Neuronal stem cell (in vitro differentiated cells): ENCODE measurements at places on chromosomes 12 and 14.
A peak's percentile ranks its signal among the peaks of the same experiment; 100 is the strongest.

GRCh38 chr12:6154730-6155459 lies 30.4 kb upstream of the VWF start:
- no peak for DNase-seq

GRCh38 chr14:85273099-85273677 lies 256.8 kb upstream of the FLRT2 start:
- DNase-seq = no peak

GRCh38 chr12:131805421-131805820 lies 22.8 kb upstream of the MMP17 start:
- DNase-seq = no peak

DNA sequence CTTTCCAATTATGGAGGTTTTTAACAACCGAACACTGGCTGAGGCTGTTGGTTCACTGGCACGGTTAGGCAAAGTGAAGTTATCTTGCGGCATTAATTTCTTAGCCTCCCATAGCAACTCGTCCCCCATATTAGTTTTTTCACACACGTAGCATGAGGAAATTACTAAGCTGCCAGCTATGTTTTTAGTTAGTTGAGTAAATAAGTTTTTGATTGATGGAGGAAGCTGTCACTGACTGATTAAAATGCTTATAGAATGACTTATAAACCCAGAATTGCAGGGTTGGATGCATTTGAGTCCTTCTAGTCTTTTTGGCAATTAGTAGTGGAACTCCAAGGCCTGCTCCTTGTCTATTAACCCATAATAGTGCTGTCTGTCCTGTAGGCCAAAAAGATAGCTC lies 97.1 kb downstream of the ALG10 start:
- no peak for DNase-seq

- no peak for DNase-seq
Measured at GRCh38 chr14:64200170-64200569, 94.0 kb downstream of the ESR2 start.

DNA sequence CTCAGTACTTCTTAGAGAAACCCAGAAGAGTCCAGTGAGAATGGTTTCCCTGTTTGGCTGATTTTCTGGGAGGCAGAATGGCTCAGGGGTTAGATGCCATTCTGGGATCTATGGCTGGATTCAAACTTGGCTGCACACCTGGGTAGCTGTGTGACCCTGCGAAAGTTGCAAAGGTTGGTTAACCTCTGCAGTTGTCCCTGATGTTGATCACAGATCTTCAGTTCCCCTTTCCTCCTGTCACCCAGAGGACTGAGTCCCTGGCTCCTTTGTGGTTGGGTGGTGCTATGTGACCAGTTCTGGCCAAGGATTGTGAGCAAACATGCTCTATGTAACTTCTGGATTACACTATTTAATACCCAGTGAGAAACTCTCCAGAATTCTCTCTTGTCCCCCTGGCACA lies 418.0 kb downstream of the RGS6 start:
- DNase-seq = no peak

GRCh38 chr12:6226002-6226678 lies 25.9 kb downstream of the CD9 start:
- DNase-seq = no peak

DNA sequence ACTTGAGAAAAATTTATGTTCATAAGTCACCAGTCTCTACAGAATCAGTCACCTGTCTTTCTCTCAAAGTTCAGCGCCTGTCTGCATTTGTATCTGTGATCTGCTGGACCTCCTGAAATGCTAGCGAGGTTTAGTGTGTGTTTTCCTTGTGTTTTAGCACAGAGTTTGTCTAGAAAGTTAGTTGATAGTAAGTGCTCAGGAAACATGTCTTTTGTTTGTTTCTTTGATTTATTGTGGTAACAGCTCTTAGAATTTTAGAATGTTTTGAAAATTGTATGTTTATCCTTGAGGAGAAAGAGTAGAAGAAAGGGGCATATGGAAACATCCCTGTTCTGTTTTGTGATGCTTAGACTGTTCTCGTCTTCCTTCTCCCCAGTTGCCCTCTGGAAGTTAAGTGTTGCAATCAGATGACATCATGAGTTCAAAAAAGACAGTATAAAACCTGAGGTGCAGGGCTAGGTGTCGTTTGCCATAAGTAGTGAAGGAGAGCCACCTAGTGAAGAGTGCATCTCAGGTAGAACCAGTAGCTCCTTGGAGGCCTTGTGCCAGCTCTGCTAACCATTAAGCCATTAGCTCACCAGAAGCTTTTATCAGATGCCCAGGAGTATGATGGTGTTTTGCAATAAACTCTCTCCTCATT lies 44.8 kb downstream of the FBXW8 start:
- DNase-seq = no peak

DNA sequence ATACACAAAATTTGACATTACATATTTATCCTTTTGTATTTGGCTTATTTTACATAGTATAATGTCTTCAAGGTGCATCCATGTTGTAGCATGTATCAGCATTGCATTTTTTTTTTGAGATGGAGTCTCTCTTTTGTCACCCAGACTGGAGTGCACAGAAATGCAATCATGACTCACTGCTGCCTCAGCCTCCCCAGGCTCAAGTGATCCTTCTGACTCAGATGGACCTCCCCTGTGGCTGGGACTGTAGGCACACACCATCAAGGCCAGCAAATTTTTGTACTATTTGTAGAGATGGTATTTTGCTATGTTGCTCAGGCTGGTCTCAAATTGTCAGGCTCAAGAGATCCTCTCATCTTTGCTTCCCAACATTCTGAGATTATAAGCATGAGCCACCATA lies 214.4 kb upstream of the ALG10B start:
- DNase-seq = no peak

DNA sequence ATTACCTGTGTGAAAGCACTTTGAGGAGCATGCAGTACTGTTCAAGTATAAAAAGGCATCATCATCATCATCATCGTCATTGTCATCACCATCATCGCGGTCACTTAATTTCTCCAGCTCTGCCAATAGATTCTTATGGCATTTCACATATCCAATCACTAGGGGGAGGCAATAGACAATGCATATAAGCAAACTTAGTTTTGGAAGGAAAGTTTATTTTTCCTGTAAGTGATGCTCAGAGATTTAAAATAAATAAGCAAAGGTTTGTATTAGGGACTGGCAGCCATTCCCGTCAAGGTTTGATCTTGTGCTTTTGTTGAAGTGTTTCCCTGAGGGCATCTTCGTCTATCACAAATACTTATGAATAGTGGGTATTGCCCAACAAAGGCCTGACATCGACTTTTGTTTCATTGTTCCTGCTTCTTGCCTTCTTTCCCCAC lies 127.4 kb downstream of the KTN1 start:
- DNase-seq = no peak

GRCh38 chr14:105303949-105304348 lies 3.1 kb upstream of the BRF1 start:
- DNase-seq = no peak

DNA sequence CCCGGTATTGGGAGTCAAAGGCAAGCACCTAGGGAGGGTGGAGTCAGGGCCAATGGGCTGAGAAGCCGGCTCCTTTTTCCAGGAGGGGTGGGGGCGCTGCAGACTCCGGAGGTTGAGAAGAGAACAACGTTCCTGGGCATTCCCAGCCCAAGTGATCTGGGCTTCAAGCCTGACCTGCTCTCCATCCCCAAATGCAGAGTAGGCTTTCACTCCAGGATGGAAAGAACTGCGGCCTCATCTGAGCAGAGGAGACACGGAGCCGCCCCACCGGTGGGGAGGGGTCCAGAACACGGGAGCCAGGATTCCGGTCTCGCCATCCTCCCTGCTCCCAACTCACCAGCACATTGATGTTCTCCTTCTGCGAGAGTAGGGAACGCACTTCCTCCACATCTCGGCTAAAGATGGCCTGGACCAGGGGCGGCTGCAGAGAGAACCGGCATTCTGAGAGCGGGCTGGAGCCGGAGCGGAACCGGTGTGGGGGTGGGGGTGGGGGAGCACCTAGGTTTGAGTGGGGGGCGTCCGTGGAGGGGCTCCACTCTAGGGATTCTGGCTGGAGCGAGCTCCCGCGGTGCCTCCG lies 605 bp downstream of the ANKRD52 start:
- DNase-seq = peak; percentile 41

DNA sequence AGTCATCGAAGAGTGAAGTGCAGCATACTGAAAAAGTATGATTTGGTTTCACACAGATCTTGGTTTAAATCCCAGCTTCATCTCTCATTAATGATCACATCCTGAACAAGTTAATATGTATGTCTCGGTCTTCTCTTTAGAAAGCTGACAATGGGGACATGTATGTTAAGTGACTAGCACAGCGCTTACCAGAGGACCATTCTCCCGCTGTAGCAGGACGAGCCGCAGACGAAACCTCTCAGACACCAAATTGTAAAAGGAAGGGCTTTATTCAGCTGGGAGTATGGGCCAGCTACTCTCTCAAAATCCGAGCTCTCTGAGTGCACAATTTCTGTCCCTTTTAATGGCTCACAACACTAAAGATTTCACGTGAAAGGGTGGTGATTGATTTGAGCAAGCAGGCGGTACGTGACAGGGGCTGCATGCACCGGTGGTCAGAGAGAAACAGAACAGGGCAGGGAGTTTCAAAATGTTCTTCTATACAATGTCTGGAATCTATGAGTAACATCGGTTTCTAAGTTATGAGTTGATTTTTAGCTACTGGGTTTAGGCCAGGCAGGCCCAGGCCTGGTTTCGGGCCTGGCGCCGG lies 682.4 kb downstream of the DIO2 start:
- DNase-seq = no peak

GRCh38 chr12:121568971-121569751 lies 11.7 kb downstream of the KDM2B start:
- no peak for DNase-seq

GRCh38 chr12:26473291-26473690 lies 277.9 kb downstream of the SSPN start:
- no peak for DNase-seq

DNA sequence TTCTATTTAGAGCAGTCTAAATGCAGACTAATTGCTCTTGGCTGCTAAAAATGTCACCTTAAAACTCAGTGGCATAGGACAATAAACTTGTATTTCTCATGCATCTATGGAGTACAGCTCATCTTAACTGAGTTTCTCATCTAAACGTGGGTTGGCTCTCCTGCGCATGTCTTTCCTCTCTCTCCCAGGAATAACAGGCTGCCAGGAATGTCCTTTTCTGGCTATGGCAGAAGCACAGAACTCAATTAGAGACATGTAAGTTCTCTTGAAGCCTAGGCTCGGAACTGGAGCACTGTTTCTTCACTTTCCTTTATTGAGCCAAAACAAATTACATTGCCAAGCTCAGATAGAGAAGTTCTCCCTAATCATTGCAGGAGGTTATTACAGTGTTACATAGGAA lies 722.3 kb upstream of the FLRT2 start:
- no peak for DNase-seq

- DNase-seq = no peak
Measured at GRCh38 chr14:55327179-55327578, 56.0 kb downstream of the FBXO34 start.

GRCh38 chr14:64218344-64219240 lies 75.6 kb downstream of the ESR2 start:
- no peak for DNase-seq

DNA sequence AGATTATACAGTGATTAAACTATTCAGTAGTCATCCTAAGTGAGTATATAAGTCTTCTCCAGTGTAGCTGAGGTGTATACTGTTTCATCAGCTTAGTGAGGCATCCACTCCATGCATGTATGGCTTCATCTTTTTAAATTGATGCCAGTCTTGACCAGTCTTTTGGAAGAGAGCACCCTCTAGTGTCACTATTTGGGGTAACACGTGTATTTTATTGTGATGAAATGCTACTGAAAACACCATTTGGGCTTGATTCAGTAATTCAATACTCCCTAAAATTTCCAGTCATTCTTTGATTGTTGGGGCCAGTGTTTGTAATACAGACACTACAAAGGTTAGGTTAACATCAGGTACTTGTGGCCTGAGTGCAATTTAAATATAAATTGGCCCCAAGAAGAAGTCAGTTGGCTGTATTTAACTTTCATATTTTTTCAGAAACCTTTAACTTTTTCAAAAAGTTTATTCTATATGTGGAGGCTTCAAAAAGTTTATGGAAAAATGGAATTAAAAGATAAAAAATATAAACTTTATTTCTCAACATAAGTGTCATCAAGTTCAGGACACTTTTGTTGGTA lies 35.3 kb downstream of the MIPOL1 start:
- peak; percentile 26 for DNase-seq

DNA sequence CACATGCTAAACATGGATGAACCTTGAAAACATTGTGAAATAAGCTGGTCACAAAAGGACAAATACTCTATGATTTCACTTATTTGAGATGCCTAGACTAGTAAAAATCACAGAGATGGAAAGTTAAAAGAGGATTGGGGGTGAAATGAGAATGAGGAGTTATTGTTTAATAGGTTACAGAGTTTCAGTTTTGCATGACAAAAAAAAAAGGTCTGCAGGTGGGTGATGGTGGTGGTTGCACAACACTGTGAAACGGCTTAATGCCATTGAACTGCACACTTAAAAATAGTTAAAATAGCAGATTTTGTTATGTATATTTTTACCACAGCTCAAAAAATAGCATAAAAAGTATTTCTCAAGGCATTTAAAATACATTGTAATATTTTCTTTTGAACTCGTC lies 151.9 kb upstream of the NRXN3 start:
- DNase-seq = no peak

DNA sequence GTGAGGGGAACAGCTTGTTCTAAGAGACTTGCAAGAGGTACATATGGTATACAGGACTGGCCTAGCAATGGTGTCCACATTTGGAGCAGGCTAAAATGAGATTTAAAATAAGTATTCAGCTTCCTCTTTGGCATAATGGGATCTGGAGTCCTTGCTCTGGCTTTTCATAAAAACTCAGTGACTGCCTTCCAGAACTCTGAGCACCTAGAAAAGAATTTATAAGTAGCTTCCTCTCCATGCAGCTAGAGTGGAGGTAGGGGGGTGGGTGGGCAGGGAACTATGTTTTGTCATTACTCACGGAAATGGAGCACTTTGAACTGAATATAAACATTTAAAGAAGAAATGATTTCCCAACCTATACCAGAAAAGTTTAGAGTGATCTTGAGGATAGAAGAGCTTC lies 3.3 kb upstream of the C12orf71 start:
- no peak for DNase-seq

DNA sequence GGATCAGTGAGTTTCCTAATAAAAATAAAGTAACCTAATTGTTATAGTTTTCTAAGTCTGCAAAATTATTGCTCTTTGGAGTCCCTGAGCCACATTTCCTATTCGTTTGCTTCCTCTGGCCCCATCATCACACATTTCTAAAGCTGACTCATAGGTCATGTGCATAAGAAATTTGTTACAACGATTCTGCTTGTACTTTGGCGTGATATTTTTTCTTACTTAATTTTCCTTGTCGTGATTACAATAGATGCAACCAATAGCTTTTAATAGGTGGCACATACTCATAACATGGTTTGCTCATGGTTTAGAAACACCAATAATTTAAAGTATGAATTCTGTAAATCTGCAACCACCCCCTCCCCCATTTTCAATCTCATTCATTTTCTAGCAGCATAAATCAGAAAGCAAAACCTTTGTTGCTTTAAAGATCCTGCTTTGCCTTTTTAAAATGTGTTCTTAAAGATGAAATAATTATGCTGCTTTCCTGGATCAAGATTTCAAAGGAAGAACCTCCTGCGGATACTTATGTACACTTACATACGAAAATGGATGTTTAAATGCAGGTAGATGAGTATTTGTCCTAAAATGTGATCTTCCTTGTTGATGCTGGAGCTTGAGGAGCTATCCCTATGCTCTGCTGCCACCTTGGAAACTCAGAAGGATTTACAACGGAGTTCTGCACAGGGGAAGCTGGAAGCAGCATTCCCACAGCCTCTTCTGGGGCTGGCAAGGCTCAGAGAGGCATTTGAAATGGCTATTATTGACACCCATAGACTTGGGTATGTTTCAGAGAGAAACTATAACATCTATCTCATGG lies 1.7 kb upstream of the FLRT2 start:
- peak; percentile 51 for DNase-seq

- DNase-seq = no peak
Measured at GRCh38 chr12:121472150-121472905, 72.4 kb downstream of the RNF34 start.
